Activated CD4-positive, alpha-beta memory T cell treated with anti-CD3 and anti-CD28 coated beads for 36 hours (primary cell): ENCODE measurements at places on chromosomes 6 and 20. TPM values are rescaled to one million over a fixed set of nuclear protein-coding genes. Genes with fewer than 3 reads are reported as not detected.

DNA sequence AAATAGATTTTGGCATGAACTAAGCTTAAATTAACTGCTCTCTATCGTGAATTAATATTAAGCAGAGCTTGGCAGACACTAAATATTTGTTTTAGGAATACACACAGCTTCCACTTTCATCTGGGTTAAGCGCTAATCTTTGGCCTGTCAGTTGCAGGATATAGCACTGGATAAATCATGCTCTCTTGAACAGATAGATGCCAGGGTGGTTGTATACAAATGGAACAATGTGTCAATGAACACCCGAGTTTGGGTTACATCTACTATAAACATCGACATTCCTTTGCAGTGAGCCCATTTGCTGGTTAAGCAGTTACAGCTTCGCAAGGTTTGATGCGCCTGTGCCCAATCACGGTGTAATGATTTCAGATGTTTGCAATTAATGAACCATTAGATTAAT, 338.2 kb upstream of the ZFP64 start:
- DNase-seq = no peak
- no peak overlapping the region for H3K27ac ChIP-seq
- H3K4me1 ChIP-seq = no peaks in the 10 kb centered on the region
- no peaks in the 10 kb centered on the region for H3K36me3 ChIP-seq
- H3K27me3 ChIP-seq = peaks cover 2% of the 10 kb centered on the region

DNA sequence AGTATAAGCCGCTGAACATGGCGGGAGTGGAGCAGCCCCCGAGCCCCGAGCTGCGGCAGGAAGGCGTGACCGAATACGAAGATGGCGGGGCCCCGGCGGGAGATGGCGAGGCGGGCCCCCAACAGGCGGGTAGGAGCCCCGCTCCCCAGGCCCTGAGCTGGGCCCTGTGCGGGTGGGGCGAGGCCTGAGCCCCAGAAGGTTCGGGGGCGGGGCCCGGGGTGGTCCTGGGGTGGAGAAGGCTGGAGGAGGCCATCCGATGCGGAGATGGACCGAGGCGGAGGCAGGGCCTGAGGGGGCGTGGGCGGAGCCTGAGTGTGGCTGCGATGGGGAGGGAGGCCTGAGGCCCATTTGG, 7.1 kb downstream of the L3MBTL1 start:
- no peaks in the 10 kb centered on the region for H3K27me3 ChIP-seq
- peak overlapping the region; percentile 87 for H3K4me3 ChIP-seq
- no peaks in the 10 kb centered on the region for H3K36me3 ChIP-seq

The EEF1A2 gene
- total RNA-seq = 1.7 TPM

- peak; percentile 9 for DNase-seq
- H3K27me3 ChIP-seq = peaks cover 2% of the 10 kb centered on the region
- H3K4me3 ChIP-seq = no peak overlapping the region
- no peak overlapping the region for H3K27ac ChIP-seq
- H3K36me3 ChIP-seq = no peaks in the 10 kb centered on the region
- no peaks in the 10 kb centered on the region for H3K4me1 ChIP-seq
Observed at GRCh38 chr6:88238065-88238464, 71.9 kb upstream of the CNR1 start.

GRCh38 chr6:79064635-79065034, 13.4 kb downstream of the PHIP start:
- H3K4me1 ChIP-seq = peaks cover 13% of the 10 kb centered on the region
- H3K27me3 ChIP-seq = no peaks in the 10 kb centered on the region
- H3K4me3 ChIP-seq = no peak overlapping the region
